T-helper 2 cell treated with Interferon-gamma antibody and Interleukin-4, amounts not matched to agents 5 μg/mL and 100 μg/mL, for 36 hours (primary cell): ENCODE measurements at places on chromosomes 7 and 10.
A peak's percentile ranks its signal among the peaks of the same experiment; 100 is the strongest.

- no peak for DNase-seq
Measured at GRCh38 chr7:141001546-141001945, 13.2 kb downstream of the MRPS33 start.

- no peak for DNase-seq
Measured at GRCh38 chr7:93232673-93233018, 480 bp downstream of the VPS50 start.

DNA sequence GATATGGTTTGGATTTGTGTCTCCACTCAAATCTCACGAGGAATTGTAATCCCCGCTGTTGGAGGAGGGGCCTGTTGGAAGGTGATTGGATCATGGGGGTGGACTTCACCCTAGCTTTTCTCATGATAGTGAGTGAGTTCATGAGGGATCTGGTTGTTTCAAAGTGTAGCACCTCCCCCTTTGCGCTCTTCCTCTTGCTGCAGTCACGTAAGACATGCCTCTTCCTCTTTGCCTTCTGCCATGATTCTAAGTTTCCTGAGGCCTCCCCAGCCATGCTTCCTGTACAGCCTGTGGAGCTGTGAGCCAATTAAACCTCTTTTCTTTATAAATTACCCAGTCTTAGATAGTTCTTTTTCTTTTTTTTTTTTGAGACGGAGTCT lies 17.1 kb downstream of the CDNF start:
- no peak for DNase-seq

GRCh38 chr7:147332988-147333387 lies 1216.4 kb downstream of the CNTNAP2 start:
- DNase-seq: no peak

DNA sequence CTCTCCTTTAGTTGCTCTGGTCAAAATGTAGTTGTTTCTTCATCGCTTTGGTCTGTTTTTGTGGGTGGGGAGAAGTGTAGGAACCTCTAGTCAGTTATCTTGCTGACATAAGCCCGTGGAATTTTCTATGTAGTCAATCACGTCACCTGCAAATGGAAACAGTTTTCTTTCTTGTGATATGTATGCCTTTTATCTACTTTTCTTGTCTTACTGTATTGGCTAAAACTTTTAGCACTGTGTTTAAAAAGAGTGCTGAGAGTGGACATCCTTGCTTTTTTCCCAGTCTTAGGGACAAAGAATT lies 42.3 kb downstream of the AKR1E2 start:
- no peak for DNase-seq

DNA sequence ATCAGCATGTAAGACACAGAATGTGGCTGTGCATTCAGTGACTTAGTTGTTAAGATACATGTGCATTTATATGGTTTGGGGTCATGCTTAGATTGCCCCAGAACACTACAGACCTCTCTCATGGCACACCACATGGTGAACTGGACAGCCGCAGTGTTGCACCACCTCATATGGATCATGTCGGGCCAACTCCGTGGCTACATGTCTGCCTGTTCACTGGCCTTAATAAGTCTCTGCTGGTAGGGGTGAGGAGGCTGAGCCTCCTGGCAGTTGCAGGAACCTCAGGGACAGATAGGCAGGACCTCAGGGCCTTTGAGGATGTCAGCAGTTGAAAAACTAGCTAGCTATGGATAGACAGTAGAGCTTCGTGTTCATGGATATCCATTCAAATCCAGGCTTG lies 751.0 kb downstream of the GRID1 start:
- no peak for DNase-seq

DNA sequence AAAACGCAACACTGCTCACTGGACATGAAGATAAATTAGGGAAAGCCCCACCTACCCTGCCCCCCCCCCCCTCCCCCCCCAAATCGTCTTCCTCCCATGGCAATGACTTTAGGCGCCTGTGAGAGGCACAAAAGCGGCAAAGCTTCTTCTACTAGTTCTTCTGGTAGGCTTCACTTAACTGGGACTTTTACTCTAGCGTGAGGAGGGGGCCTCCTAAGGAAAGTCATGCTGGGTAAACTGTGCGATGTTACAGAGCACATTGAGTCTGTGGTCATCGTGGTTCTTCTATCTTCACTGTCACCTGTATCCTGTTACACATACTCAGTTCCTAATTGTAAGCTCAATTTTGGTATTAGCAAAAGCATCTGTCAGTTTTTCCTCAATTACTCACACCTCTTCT lies 25.1 kb downstream of the HSPB1 start:
- no peak for DNase-seq

DNA sequence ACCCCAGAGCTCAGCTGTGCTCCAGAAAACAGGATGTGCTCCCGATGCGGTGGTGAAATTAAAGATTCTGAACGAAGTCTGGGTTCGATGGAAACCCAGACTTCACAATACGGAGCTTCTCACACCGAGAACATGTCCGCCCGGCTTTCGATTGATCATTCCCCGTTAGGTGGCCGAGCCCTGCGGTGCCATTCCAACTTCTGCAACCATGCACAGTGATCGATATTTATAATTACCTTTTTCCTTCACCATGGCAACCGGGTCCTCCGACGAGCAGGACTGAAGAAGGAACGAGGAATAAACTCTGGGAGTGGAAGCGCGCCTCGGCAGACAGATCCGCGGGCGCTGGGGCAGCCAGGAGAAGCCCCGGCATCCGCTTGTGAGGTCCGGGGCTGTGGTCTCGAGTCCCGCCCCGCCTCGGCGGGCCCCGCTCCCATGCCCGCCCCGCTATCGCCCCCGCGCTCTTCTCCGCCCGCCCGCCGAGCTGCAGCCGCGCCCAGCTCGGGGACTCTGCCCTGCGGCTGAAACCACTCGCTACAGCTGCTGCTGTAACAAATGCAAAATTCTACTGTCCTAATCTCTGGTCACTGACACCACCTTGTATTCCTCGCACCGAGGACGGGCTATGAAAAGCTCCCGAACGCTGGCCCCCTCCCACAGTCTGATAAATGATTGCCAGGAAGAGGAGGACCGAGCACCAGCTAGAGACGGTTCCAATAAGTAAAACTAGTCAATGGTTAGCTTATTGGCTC lies 26.2 kb downstream of the ABLIM1 start:
- DNase-seq: peak; percentile 38

GRCh38 chr10:70901276-70901878 lies 13.0 kb upstream of the PCBD1 start:
- DNase-seq: no peak

DNA sequence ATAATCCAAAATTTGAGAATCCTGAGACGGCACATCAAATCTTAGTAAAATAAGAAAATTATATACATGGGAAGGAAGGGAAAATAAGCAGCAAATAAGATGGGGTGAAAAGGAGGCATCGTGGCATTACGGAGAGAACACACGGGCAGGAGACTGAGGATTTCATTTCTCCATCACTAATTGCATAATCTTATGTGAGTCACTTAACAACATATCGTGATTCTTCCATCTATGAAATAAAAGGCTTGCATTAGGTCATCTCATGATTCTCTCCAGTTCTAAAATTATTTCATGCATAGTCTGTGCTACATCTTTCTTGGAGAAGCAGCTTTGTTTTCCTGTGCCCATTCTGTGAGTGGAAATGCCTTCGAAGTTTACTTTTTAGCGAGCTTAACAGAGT lies 288.7 kb downstream of the LRMDA start:
- no peak for DNase-seq

- DNase-seq: no peak
Measured at GRCh38 chr7:138632826-138633602, 68.1 kb downstream of the SVOPL start.

DNA sequence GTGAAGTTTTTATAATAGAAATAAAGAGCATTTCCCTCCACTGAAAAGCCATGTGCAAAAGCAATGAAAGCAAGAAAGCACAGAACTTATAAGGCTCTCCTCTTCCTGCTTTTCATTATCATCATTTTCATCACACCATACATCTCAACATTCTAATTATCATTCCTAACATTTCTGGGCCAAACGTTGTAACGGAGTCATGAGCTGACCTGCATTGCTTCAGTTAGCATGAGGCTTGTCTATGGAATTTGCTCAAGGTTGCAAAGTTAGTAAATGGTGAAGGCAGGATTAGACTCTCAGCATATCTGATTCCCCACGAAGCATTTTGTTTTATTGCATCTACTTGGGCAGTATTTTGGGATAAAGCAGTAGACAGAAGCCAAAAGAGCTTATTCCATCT lies 11.4 kb downstream of the SCIN start:
- no peak for DNase-seq

- DNase-seq: no peak
Measured at GRCh38 chr7:26457696-26458327, 166.2 kb downstream of the SNX10 start.

GRCh38 chr7:74365322-74366022 lies 76.3 kb downstream of the CLIP2 start:
- DNase-seq: no peak

GRCh38 chr7:30658479-30659074 lies 23.7 kb downstream of the CRHR2 start:
- no peak for DNase-seq
